ENCODE measurements at places on chromosomes 12 and 14.

DNA sequence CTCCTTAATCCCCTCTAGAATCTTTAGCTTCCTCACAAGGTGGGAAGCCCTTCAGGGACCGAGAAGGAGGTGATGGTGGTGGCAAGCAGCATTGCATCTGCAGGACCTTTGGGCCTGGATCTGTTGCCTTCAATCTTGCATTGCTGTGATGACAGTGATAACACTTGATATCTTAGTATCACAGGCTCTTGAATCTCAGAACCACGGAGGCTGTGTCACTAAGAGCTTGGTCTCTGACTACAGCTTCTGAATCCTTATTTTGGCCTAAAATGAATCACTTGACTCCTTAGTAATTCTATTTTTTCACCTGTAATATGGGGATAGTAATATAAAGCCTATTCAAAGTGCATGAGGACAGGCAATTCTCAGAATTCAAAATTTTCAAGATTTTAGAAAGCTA lies 8.9 kb upstream of the AMN1 start:
- no peak for DNase-seq

- DNase-seq = no peak
These were observed 1.7 kb downstream of the TUBA1A start for GRCh38 chr12:49187184-49187583.

DNA sequence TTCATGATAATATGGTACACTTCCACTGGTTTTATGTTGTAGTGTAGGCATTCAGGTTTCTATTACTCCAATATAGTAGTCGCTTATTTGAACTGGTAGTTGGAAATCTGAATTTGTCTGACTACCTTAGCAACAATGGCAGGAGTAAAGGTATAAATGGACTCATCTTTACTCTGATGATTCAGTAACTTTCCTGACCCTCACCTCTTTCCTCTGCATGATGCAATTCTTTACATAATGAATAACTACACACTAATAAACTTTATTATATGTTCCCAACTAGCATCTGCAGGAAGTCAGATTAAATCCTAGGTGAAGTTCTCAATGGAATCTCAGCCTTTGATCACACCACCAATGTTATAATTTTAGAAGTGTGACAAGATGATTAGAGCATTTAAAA lies 70.5 kb upstream of the ATP2B1 start:
- no peak for DNase-seq

DNA sequence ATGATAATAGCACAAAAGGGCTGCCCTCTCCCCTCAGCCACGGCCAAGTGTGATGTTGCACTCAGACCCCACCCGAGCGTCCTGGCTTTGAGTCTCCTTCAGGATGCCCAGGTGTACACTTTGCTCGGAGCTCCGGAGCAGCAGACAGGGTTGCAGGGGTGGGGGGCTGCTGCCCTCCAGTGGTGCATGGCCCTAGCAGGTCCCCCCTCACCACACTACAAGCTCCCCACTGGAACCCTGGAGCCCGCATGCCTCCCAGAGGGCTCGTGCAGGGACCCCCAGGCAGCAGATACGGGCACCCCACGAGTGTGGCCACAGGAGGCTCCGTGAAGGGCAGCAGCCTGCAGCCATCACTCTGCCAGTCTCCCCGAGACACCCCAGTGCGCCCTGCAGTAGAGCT lies 69.9 kb upstream of the C14orf180 start:
- no peak for DNase-seq

GRCh38 chr14:38799671-38800070 lies 303.4 kb downstream of the SEC23A start:
- DNase-seq = no peak

GRCh38 chr12:122293081-122293480 lies 26.8 kb upstream of the VPS33A start:
- DNase-seq = no peak

DNA sequence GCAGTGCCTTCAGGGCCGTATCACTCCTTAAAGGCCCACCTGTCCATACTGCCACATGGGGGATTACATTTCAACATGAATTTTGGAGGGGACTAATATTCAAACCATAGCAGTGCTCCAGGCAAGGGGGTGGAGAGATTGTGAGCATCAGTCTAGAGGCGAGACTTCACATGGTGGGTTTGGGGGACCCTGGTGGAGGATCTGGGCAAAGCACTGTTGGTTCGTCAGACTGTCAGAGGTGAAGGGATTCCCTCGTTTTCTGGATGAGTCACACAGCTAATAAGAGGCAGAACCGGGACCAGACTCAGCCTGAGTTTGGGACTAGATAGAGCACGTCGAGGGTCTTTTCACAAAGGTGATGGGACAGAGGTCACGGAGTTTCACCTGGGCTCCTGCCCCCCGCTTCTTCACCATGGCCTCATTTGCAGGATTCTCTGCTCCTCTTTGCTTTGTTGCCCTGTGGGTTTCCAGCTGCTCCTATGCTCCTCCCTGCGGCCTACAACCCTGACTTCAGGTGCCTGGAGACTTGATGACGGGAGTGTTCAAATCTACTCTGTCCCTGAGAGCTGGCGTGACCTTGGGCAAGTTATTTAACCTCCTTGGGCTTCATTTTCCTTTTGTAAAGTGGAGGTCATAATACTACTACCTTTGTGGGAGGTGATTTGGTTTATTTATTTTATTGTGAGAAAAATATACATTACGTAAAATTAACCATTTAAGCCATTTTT lies 41.5 kb downstream of the TEAD4 start:
- no peak for DNase-seq

GRCh38 chr12:29208060-29208459 lies 59.0 kb downstream of the FAR2 start:
- DNase-seq = no peak

DNA sequence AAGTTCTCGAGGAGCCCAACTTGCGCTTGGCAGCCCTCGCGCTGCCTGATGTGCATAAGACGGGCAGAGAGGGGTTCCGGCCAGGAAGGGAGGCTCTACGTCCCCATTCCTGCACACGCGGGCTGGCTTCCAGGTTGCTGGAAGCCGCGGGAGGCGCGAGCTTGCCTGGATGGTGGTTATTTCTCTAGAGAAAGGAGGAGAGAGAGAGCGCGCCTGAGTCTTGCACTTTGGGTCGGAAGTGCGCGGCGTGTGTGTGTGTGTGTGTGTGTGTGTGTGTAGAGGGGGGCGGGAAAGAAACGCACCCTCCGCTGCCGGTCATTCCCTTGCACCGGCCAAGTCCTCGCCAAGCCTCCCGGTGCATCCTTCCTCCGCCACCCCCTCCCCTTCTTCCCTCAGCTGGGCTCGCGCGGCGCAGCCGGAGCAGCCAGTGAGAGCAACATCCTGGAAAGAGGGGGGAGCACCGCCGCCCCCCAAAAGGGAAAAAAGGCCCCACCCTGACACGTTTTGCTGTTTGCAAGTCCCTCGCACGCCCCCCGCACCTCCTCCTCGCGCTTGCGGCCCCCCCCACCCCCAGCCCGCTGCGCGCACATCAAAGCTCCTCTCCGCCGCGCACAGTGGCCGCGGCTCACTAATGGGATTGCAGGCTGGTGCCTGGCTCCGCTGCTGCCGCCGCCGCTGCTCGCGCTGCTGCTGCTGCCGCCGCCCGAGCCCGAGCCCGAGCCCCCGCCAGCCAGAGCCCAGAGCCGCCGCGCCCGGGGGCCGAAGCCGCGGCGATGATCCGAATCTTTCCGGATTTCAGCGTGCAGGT lies 4.4 kb upstream of the NPAS3 start:
- no peak for DNase-seq

GRCh38 chr12:191541-191940 lies 22.4 kb downstream of the SLC6A12 start:
- no peak for DNase-seq

- DNase-seq = peak; percentile 69
These were observed 1.4 kb downstream of the IFFO1 start for GRCh38 chr12:6554168-6555017.

DNA sequence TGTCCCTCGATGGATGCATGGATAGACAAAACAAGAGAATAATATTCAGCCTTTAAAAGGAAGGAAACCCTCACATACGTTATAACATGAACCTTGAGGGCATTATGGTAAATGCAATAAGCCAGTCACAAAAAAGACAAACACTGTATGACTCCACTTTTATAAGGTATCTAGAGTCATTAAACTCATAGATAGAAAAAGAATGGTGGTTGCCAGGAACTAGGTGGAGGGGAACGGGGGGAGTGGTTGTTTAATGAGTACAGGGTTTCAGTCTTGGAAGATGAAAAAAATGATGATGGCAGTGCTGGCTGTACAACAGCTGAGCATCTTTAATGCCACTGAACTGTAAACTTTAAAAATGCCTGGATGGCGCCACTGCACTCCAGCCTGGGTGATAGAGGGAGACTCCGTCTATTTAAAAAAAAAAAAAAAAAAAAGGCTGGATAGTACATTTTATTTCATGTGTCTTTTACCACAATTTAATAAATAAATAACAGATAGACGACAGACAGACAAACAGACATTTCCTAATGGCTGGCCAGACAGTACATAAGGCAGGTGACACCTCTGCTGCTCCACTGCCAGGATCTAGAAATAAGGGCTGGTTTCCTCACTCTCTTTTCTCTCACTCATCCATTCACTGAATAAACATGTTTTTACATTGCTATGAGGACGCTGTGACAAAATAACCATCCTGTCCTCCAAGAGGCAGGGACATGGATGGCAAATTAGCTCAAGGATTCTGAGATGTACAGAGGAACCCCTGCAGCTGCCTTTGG lies 118.8 kb downstream of the FOXN3 start:
- DNase-seq = no peak

DNA sequence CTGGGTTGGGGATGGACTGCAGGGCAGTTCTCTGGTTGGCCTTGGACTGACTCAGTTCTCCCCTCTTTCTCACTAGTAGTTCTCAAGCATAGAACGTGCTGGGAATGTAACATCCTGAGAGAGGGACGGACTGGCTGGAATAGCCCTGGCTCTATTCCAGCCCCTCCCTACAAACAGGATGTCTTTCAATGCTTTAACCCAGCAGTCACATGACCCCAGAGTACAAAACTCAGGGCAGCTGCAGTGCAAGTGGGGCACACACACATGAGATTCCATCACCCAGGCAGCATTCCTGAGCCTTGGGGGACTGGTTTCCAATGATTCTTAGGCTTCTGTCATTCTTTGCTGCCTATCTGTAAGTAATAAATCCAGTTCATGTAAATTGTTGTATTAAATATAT lies 1.6 kb upstream of the ACOT6 start:
- no peak for DNase-seq

DNA sequence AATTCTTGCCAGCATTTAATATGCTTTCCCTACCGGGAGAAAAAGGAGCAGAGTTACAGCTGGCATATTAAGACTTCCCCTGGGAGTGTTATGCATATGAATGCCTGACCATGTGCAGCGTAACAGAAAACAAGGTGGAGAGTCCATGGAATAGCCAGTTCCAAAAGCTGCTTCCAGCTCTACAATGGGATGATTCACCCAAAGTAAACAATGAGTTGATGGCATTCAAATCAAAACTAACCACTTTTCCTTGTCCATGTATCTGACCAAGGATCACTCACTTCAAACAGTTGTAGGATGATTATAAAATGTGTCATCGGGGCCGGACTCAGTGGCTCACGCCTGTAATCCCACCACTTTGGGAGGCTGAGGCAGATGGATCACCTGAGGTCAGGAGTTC lies 48.1 kb upstream of the BICDL1 start:
- DNase-seq = no peak

DNA sequence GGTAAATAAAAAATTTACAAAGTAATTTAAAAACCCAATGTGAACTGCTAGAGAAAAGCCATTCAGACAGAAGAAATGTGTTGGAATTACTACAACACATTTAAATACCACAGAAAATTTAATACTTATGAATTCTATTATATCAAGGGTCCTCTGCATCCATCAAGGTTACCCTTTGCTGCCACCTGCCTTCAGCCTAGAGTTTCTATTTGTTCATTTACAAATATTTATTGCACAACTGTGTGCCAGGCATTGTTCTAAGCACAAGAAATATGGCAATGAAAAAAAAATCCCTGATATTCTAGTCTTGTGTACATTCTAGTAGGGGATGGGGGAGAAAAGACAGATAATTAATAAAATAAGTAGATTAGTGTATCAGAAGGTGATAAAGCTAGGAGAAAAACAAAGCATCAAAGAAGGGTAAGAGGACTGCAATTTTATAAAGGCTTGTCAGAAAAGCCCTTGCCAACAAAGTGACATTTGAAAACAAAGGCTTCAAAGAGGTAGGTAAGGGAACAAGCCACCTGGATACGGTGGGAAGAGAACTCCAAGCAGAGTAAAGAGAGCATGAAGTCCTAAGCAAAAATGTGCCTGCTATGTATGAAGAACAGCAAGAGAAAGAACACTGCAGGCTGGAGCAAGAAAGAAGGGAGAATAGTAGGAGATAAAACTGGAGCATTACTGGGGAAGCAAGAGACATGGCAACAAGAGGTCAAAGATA lies 59.1 kb upstream of the SLC6A13 start:
- DNase-seq = no peak

- DNase-seq = no peak
These were observed 155.8 kb downstream of the NTF3 start for GRCh38 chr12:5587711-5588121.

GRCh38 chr14:32524609-32525375 lies 195.7 kb downstream of the AKAP6 start:
- no peak for DNase-seq

- DNase-seq = no peak
These were observed 34.9 kb downstream of the RAD9B start for GRCh38 chr12:110536834-110537604.

- DNase-seq = no peak
These were observed 25.2 kb upstream of the PPP1R13B start for GRCh38 chr14:103872481-103873113.

DNA sequence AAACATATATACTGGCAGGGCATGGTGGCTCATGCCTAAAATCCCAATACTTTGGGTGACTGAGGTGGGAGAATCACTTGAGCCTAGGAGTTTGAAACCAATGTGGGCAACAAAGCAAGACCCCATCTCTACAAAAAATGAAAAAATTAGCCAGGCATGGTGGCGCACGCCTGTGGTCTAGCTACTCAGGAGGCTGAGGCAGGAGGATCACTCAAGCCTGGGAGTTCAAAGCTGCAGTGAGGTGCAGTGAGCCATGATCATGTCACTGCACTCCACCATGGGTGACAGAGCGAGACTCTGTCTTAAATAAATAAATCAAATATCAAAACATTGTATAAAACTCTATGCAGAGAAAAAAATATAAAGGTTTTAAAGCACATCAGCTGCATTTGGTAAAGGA lies 5.2 kb downstream of the FMNL3 start:
- DNase-seq = no peak

DNA sequence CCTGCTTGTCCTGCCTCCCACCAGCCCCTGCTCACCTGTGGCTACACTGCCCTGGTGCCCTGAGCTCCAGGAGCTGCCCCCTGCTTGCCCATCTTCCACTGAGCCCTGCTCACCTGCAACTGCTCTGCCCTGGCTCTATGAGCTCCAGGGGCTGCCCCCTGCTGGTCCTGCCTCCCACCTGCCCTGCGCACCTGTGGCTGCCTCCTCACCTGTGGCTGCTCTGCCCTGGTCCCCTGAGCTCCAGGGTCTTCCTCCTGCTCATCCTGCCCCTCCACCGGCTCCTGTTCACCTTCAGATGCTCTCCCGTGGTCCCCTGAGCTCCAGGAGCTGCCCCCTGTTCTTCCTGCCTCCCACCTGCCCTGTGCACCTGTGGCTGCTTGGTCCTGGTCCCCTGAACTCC lies 247.6 kb downstream of the TMEM121 start:
- no peak for DNase-seq

- DNase-seq = no peak
These were observed 28.3 kb downstream of the MMAB start for GRCh38 chr12:109544955-109545531.

- DNase-seq = no peak
These were observed 17.0 kb downstream of the TPCN1 start for GRCh38 chr12:113238309-113238708.
